ENCODE measurements at places on chromosomes 3 and 15.

- DNase-seq = no peak
Measured at GRCh38 chr3:107945417-107946094, 145.3 kb downstream of the CD47 start.

- no peak for DNase-seq
Measured at GRCh38 chr3:144763878-144764454, 792.3 kb downstream of the DIPK2A start.

- DNase-seq = no peak
Measured at GRCh38 chr3:73449774-73450173, 175.0 kb downstream of the PDZRN3 start.

- DNase-seq = no peak
Measured at GRCh38 chr15:55954862-55955605, 38.4 kb downstream of the NEDD4 start.

DNA sequence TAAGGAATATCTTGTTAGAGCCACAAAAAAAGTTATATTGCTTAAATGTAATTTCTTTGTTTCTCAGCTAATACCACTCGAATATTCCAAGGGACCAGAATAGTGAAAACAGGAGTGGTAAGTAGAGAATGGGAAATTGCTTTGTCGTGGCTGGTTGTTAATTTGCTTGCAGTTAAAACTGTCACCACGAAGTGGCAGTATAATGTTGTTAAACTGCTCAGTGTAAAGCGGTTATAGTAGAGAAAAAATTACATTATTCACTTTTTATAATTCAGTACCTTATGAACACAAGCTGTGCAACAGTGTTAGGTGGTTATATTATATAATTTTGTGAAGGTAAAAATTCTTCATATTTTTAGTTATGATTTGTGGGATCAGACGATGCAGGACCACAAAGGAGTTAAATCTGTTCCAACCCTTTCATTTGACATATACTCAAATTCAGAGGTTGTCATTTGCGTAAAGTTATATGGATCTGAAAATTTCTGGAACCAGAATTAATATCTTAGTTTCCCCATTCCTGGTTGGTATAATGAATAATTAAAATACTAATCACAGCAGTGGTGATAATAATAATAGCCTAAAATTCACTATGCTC is 171.8 kb downstream of the FEZF2 start:
- no peak for DNase-seq

DNA sequence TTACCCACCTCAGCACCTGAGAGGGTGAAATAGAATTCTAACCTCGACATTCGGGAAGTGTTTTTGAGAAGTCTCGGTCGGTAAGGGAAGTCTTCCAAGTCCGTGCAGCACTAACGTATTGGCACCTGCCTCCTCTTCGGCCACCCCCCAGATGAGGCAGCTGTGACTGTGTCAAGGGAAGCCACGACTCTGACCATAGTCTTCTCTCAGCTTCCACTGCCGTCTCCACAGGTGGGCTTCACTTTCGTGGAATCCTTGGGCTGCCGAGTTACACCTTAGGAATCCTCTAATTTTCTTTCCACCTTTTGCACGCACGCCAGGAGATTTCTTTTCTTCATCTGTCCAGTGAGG is 775 bp downstream of the CCNDBP1 start:
- no peak for DNase-seq

DNA sequence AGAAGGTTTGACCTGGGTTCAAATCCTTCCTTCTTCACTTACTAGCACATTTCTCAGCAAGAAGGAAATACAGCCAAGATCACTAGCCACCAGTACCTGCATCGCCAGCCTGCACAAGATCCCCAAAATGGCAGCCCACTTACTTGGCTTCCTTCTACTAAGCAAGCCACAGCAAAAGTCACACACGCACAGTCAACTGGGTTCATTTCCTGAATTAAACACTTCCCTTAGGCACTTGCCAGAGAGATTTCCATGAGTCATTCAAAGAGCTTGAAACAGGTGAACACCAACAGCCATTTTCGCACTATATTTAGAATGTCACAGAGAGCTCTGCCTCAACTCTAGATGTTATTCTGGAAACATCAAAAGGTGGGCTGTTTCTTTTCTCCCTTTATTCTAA is 42.6 kb downstream of the MGLL start:
- DNase-seq = no peak

DNA sequence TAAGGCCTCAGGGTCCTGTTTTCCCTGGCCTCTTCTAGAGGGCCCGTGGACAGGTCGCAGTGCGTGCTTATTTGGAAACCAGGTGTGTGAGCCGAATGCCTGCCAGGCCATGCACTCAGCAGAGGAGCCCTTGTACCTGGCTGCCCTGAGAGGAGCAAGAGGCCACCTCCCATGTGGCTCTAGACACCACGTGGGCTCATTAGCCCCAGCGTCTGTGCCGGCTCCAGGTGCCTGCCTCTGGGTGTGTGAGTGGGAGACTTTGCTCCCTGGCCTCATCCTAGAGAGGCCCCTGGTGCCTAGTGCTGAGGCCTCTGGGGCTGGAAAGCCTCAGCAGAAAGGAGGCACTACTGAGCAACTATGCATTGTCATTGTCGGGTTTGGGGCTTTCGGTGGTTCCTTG is 50.4 kb downstream of the KLF13 start:
- no peak for DNase-seq

DNA sequence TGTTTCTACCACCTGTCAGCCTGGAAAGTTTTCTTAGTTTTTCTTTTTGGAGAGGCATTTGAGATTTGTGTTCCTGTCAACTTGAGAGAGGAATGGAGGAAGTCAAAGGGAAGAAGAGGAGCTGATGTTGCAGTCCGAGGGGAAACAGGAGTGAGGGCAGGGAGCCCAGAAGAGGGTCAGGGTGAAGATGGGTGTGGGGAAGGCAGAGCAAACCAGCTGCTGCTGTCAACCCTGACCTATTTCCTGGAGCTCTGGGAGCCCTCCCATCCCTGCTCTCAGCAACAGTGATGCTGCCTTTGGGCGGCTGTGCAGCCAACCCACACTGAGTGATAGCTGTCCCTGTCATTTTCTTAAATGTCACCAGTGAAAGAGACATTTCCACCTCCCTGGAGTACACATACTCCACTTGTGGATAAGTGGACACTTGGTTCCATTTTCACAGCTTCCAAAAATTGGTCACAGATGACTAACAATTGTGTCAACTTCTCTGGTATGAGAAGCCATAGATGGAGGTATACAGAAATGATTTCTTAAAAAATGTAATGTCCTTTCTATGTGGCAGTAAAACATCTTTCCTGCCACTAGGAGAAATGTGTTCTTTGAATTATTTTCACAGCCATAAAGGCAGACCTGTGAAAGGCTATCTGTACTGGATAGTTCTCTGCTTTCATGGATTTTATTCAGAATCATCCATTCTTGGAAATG is 556.3 kb upstream of the TBL1XR1 start:
- DNase-seq = no peak

DNA sequence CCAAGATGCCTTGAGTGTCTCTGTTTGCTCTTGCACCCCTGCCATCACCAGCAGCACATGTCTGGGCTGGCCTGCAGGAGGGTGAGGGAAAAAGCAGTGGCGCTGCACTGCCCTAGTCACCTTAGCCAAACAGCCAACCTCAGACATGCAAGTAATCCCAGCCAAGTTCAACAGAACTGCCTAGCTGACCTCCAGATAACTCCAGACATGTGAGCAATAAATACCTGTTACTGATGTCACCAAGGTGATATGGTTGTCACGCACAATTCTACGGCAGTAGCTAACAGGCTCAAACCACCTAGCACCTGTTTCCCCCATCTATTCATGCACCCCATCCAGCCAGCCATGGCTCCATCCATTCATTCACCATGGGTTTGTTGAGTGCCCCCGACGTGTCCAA is 99.9 kb downstream of the SRGAP3 start:
- no peak for DNase-seq

GRCh38 chr3:119073258-119074001 is 38.8 kb upstream of the IGSF11 start:
- no peak for DNase-seq

- DNase-seq = no peak
Measured at GRCh38 chr15:68986322-68986721, 28.2 kb upstream of the NOX5 start.

DNA sequence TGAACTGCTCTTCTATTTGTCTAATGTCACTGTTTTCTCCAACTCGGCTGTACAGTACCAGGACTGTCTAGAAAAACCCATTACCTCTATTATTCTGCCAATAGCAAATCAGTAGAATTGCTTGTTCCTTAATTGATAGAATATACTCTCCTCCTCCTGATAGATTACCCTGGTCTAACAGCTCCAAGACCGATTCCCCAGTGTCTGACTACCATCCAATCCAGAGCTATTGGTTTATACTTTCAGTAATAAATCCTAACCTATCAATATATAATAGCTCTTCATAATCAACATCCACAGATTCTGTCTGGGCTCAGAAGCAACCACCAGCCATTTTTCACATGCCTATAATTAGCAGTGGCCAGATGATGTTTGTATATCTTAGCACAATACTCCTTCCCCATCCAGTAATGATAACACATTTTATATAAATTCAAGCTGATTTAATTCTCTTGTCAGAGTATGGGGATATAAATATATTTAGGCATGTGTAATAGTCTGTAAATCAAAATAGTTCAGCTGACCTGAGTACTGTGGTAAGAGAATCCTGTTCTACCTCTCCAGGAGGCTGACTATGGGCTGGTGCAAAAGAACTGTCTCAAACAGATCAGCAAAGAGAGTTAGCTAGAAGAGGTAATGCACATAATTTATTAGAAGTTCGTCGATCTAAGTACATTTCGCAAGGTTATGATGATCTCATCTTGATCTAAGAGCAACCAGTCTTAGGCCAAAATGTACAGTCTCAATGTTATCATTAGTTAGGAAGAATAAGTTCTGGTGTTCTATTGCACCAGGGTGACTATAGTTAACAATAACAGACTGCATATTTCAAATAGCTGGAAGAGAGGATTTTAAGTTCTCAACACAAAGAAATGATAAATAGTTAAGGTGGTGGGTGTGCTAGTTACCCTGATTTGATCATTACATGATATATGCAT is 193.4 kb downstream of the SHOX2 start:
- no peak for DNase-seq

GRCh38 chr3:18657858-18658820 is 233.0 kb upstream of the SATB1 start:
- no peak for DNase-seq

GRCh38 chr3:24137958-24138875 is 193.1 kb downstream of the NR1D2 start:
- no peak for DNase-seq

- no peak for DNase-seq
Measured at GRCh38 chr3:183745300-183746098, 47.9 kb downstream of the YEATS2 start.

- no peak for DNase-seq
Measured at GRCh38 chr15:40256638-40257235, 17.9 kb downstream of the PAK6 start.

- no peak for DNase-seq
Measured at GRCh38 chr3:61885414-61885813, 324.0 kb downstream of the PTPRG start.

DNA sequence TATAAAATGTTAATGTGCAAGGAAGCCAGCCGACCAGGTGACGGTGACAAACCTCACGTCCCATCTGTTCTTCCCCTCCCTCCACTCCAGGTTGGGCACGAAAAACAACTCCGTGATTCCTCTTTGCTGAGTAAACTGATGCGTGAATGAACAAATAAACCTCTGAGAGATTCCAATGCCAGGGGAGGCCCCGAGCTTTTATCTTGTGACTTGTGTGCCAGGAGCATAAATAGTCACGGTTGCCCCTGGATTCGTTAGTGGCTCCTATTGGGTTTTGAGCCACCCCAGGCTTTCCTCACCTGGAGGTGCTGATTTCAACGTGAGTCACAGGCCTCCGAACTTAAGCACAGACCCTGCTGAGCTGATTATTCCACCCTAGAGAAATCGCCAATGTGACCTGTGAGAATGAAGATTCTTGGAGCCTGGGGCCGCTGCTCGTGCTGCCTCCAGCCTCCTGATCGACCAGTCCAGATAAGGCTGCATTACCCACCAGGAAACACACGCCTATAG is 119.2 kb downstream of the SHQ1 start:
- no peak for DNase-seq

GRCh38 chr3:28672406-28672805 is 323.8 kb upstream of the AZI2 start:
- no peak for DNase-seq

GRCh38 chr3:129485721-129486663 is 42.4 kb upstream of the RHO start:
- no peak for DNase-seq

GRCh38 chr3:121821421-121822199 is 13.2 kb downstream of the IQCB1 start:
- no peak for DNase-seq

DNA sequence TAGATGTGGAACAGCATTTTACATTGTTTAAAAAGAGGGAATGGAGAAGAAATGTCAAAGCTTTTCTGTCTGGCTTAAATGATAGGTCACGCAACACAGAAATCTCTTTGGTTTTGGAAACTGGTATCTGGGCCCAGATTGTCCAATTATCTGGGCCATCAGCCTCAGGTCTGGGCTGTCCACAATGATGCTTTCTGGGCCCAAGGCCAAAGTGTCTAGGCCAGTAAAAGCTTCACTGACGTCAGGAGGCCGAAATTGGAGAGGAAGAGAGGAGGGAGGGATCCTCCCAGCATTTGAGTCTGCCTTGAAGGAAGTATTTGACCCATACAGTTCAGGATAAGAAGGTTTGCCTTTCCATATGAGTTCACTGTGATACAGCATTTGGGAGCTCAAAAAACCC is 60.7 kb upstream of the ALDH1A3 start:
- no peak for DNase-seq

- no peak for DNase-seq
Measured at GRCh38 chr3:156181509-156181908, 61.1 kb downstream of the KCNAB1 start.

DNA sequence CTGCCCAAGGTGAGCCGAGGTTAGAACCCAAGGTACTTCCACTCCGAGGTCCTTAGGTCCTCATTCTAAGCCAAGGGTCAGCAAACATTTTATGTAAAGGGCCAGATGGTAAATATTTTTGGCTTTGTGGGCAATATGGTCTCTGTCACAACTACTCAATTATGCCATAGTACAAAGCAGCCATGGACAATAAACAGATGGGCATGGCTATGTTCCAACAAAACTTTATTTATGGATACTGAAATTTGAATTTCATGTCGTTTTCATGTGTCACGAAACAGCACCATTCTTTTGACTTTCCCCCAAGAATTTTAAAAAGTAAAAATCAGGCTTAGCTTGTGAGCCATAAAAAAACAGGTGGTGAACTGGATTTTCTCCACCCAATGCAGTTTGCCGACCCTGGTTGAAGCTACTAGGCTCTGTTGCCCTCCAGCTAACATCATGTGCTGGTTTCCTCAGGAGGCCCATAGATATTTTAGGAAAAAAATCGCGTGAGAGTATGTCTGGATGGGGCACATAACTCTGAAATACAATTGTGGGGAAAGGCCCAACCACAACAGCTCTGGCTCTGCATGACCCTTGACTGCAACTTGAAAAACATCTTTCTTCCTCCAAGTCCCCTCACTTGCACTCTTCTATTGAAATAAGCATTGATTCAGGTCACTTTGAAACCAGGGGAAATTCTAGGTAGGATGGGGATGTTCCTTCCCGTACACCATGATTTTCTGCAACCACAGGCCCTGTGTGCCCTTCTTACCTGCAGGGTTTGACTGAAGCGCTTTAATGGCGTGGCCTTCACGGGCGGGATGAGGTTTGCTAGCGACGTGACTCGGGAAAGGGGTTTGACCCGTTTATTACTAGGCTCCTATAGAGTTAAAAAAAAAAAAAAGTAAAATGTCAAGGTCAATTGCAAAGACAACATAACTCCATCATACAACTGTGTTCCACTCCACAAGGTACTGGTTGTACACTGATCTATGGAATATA is 28.5 kb downstream of the ARHGEF3 start:
- no peak for DNase-seq

GRCh38 chr3:148612278-148612677 is 85.4 kb upstream of the AGTR1 start:
- no peak for DNase-seq

GRCh38 chr15:34258151-34258550 is 33.3 kb downstream of the EMC4 start:
- DNase-seq = no peak
